Chondrocyte (in vitro differentiated cells): ENCODE measurements at places on chromosomes 12 and 14. TPM values are rescaled to one million over a fixed set of nuclear protein-coding genes. Genes with fewer than 3 reads are reported as not detected.

GRCh38 chr12:107631715-107632114 lies 53.9 kb upstream of the PWP1 start:
- no peak for DNase-seq

DNA sequence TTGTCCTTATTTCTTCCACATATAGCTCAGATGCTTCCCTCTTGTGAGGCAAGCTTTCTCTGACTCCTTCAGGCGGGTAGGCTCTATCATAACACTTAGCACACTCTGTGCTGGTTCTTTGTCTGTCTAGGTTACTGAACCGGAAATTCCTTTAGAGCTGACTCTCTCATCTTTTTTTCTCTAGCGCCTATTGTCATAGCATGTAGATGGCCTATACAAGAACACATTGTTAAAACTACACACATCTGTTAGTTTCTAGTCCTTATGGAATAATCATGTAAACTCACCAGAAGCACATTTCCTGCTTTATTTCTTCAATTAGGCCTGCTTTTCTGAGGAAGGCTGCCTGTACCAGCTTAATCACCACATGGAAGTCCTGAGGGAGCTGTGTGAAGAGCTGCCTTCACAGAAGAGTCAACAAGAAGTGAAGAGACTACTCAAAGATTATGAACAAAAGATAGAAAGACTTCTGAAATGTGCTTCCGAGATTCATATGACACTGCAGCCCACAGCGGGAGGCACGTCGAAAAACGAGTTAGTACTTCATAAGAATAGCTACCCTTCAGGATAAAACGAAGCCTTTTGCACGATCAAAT lies 143.9 kb downstream of the SYNE2 start:
- no peak for DNase-seq

GRCh38 chr12:1288333-1288732 lies 297.3 kb downstream of the ERC1 start:
- no peak for DNase-seq

GRCh38 chr14:76705214-76705613 lies 56.1 kb upstream of the VASH1 start:
- DNase-seq: no peak

- DNase-seq: no peak
These were observed 328.6 kb downstream of the PCNX1 start for GRCh38 chr14:71235875-71236274.

Gene SRRM4
- not detected in 3 replicates for total RNA-seq

- DNase-seq: no peak
These were observed 9.9 kb upstream of the CHST11 start for GRCh38 chr12:104446646-104447421.

- no peak for DNase-seq
These were observed 109.4 kb downstream of the SLC38A1 start for GRCh38 chr12:46159309-46159901.

- DNase-seq: no peak
These were observed 57.0 kb upstream of the FBRSL1 start for GRCh38 chr12:132432721-132433577.

GRCh38 chr12:116601933-116602810 lies 43.0 kb downstream of the MAP1LC3B2 start:
- DNase-seq: no peak

Gene GMFB
- total RNA-seq: 29.9 to 36.8 TPM (median 33.1 TPM) in 3 replicates

DNA sequence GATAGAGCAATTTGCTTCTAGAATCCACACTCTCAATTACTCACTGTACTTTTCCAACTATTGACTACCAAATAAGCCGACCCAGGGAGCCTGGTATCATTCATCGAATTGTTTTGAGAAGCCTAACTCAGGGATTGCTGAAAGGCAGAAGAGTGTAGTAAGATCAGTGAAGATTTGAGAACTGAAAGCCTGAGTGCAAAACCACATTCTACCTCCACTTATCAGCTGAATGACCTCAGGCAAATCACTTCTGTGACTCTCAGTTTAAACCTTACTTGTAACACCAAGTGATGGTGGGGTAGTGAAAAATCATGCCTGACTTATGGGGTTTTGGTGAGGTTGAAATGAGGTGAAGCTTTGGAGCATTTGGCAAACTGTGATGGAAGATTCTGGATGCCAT lies 126.1 kb upstream of the MAX start:
- no peak for DNase-seq

GRCh38 chr14:89587136-89587420 lies 170.0 kb upstream of the FOXN3 start:
- DNase-seq: no peak

Gene GLIPR1L2
- total RNA-seq: 0.44 to 0.97 TPM (median 0.65 TPM) in 3 replicates

DNA sequence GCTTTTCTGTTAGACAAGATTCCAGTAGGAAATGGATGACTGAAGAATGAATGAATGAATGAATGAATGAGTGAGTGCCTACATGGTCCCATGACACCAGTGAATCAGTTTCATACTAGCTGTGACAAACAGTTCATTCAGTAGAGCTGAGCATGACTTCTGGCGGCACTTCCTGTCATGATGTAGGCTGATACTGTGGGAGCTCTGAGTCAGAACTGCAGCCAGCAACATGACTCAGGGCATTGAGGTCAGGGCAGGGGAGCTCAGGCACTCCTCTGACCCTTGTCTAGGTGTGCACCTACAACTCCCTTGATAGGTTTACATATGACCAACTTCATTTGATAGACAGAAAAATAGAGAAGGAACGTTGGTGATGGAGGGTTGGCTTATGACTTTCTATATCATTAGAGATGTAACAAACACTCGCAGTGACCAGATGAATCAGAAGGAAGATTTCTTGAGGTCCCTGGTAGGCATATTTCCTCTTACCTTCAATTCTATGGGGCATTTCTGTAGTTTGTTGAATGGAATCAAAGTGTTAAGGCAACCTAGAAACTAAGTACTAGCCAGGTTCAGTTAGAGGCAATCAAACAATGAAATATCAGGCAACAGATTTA lies 139.3 kb upstream of the ARHGAP5 start:
- no peak for DNase-seq

DNA sequence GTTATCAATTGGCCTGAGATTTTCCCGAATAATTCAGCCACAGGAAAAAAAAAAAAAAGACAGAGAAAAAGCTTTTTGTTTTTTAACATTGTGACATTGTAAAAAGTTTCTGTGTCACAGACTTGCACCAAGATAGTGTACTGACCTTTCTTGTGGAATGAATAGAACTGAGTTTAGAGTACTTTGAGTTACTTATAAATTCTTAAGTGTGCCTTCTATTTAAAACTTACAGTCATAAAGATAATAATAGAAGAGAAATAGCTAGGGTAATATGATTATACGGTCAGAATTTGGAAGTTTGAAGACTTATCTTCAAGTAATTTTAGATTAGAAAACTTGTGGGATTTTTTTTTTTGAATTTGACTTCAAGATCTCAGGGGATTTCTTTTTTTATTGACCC lies 88.8 kb downstream of the FGD4 start:
- no peak for DNase-seq

DNA sequence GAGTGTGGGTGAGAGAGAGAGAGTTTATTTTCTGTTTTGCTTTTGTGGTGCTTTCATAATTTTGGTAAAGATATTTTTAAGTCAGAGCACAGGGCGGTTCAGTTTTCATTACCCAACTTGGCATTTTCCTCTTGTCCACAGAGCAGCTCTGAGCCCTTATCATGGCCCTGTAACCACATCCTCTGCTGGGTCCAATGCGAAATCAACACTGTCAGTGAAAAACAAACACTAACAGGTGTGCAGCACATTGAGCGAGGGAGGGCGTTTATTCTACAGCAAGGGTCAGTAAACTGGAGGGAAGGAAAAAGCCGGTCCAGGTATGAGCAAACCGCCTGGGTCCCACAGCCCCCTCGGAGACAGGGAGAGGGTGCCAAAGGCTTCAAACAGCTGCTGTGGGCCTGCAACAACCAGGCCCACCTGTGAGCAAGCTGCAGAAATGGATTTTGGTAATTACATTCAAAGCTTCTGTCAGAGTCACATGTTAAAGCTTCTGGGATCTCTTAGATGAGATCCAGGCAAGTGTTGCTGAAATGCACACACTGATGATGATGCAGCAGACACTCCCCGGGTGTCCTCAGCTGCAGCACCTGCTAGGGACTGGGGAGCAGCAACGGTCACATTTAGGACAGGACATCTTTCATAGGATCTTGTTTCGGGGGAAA lies 132.7 kb upstream of the DYRK2 start:
- no peak for DNase-seq

GRCh38 chr12:6177642-6178358 lies 22.4 kb upstream of the CD9 start:
- no peak for DNase-seq

Gene EPYC
- not detected in 3 replicates for total RNA-seq

DNA sequence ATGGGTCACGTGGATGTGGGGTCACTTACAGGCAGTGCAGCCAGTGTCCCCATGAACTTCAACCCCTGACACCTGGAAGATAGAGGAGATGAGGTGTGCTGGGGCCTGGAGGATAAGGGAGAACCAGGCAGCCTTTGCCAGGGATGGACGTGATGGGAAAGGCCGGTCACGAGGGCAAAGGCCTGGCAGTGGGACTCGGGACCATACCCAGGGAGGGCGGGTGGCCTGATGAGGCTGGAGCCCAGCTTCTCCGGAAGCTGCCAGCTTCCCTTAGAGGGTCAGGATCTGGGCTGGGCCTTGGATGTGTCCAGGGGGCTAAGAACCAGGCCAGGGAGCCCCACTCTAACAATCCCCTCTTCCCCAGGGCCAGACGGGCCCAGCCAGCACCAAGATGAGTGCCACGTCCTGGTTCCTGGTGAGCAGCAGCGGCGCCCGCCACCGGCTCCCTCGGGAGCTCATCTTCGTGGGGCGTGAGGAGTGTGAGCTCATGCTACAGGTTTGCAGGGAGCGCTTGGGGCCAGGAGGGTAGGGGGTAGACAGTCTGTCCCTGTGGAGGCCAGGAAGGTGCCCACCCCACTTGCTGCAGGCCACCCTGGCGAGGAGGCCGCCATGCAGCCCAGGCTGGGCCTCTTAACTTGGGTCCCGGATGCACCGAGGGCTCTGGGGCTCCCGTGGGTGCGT lies 3.1 kb downstream of the CEP170B start:
- no peak for DNase-seq

DNA sequence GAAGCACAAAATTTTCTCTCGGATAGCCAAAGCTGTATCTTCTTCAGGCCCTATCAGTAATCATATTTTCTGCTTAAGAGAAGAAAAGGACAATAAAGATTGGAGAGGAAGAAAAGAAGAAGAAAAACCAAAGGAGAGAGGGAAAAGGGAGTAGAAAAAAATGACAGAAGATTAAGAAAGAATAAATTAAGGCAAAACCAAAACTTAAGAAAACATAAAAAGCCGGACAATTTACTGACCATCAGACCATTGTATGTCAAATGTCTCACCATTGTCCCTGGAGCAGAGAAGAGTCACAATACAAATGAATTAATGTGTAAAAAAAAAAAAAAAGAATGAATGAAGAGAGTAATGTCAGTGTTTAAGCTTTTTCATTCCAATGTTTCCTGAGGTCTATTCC lies 1274.8 kb downstream of the FSCB start:
- DNase-seq: no peak

- no peak for DNase-seq
These were observed 13.4 kb downstream of the FUT8 start for GRCh38 chr14:65425885-65426284.

DNA sequence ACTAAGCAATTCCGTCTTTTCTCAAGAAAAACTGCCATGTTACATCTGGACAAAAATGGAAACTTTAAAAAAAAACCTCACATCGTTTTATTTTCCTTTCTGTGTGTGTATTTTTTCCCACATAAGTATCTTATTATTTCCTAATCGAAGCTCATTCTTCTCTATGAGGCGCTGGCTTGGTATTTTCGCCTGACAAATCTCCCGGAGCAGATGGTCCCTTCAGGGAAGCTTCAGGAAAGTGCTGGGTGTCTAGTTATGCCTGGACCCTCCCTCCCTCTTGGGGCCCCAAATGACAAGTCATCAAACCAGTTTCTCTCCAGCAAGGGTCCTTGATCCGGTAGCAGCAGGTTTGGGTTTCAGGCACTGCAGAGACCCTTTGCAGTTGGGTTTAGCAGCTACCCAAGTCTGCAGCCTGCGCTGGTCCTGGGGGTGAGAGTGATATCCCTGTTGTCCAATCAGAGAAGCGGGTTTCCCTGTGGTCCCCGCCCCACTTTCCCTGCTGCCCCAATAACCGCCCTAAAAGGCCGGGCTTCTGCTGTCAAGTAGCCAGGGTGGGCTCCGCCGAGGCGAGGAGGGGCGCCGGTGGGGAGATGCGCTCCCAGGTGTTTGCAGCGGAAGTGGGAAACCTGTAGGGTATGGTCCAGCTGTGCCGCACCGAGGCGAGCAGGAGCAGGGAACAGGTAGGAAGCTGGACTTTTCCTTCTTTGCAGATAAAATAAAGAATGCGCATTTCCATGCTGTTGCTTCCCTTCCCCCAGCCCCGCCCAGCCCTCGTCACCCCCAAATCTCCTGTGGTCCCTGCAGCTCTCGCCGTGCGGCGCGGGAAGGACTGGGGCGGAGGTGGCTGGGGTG lies at the start of gene CNTN1:
Gene CNTN1, plus strand, starts transcription at position 527 of the 852 bp plus-strand sequence.
- peak; percentile 81 for DNase-seq

DNA sequence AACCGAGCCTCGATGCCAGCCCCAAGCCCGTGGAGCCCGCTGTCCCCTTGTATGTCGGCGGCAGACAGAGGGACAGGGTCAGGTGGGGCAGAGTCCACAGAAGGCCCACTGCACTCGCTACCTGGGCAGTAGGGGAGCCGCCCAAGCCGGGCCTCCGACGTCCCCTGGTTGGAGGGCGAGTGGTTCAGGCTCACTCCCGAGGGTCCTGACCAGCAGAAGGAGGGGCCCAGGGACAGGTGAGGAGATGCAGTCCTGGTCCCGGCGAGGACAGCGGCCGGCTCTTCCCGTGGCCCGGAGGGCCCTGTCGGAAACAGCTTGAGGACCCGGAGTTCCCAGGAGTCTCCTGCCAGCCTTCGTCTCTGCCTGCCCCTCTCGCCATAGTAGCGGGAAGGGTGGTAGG lies 216.7 kb upstream of the SFSWAP start:
- DNase-seq: no peak

DNA sequence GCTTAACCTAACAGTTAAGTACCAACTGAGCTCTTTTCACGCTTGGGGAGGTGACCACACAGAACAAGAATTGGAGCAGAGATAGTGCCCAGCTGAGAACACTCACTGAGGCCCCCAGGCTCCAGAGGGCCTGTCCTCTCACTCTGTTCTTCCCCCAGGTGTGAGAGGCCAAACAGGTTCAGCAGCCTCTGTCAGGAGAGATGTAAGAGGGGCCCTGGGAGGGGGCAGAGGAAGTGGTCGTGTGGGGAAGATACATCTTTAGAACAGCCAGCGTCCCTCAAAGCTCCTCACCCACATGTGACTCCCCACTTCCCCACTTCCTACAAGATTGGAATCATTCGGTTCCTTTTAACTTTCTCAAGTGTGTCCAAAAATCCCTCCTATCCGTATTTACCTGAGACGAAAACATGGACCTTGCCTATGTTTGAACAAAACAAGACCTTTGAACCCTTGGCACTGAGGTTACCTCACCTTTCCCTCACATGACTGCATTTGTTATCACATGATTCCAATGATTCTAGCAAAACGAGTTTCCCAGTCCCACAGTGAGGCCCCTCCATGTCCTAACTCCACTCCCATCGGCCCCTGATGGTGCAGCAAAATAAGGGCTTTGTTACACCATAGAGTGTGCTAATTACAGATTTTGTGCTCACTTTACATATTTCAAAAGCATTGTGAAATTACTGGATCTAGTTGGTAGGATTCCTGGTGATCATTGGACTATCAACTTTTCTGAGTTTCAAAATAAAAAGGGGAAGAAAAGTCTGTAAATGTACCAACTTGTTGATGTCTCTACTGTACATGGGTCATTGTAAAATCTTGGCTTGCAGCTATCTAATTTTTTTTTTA lies 40.0 kb upstream of the PAPOLA start:
- no peak for DNase-seq

Gene KRT74
- not detected in 3 replicates for total RNA-seq

Gene GPX2
- total RNA-seq: not detected in 3 replicates

- no peak for DNase-seq
These were observed 3.6 kb downstream of the ISCU start for GRCh38 chr12:108565976-108566375.
